Esophagus squamous epithelium (tissue), 5 donors: ENCODE measurements at places on chromosomes 1 and 21. TPM values are rescaled to one million over a fixed set of nuclear protein-coding genes. Genes with fewer than 3 reads are reported as not detected.

DNA sequence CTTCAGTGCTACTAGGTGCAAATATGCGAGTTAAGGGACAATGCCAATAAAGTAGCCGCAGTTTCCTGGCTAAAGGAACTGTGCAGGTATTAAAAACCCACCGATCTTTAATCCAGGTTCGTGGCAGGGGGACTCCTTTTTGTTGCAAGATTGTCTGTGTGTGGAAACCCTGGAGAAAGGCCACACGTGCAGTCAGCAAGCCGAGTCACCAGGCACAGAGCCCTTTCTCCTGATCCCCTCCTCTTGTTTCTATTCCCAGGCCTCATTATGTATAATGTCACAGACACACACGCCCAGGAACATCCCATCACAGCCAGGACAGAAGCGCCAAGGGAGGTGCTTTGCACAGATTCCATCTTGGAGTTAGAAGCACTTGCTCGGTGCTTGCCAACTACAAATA is 528.9 kb downstream of the KIF26B start:
- no peaks in the 10 kb centered on the region for H3K27me3 ChIP-seq
- H3K4me1 ChIP-seq: no peaks in the 10 kb centered on the region
- DNase-seq: no peak
- H3K36me3 ChIP-seq: no peaks in the 10 kb centered on the region
- H3K27ac ChIP-seq: no peak overlapping the region

DNA sequence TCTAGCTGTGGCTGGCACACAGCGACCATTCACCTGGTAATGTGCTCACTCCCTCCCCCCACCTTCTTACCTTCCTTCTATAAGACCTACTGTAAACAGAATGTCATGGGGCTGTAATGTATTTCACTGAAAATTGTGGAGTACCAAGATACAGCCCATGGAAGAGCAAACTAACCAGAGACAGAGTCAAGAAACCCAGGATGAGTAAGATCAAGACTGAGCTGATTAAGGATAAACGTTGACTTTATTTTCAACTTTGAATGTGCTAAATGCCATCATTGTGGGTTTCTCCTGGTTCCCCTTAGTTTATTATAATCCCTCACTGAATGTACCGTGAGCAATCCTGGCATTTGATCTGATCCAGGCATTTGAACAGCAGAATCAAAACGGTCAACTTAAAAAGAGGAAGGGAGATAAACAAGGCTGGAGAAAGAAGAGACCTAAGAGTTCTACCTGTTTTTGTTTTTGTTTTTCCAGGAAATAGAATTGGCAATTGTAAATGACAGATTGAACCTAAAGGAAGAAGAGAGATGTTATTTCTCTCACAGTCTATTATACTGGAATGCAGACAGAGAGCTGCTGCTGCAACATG is 16.1 kb upstream of the ATP1B1 start:
- H3K27ac ChIP-seq: no peak overlapping the region
- DNase-seq: no peak
- H3K36me3 ChIP-seq: no peaks in the 10 kb centered on the region
- peaks cover 7% of the 10 kb centered on the region for H3K4me1 ChIP-seq

DNA sequence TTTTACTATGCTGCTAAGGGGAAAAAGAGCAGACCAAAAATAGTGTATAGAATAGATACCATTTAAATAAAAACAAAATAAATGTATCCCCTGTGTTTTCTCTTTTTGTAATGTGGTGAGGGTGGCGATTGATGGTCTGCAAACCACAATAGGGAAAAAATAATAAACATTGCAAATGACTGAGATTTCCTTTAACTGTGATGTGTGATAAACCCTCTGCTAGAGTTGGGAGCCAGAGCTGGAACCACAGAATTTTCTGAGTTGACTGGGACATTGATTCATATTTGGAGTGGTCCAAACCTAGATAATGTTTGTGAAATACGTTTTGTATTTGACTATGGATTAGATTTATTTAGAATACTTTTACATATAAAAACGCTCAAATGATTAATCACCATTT is 70.6 kb upstream of the PTGFR start:
- no peaks in the 10 kb centered on the region for H3K27me3 ChIP-seq
- H3K36me3 ChIP-seq: no peaks in the 10 kb centered on the region
- H3K27ac ChIP-seq: no peak overlapping the region
- DNase-seq: no peak

- H3K27ac ChIP-seq: no peak within 1 kb of the TSS
- H3K4me3 ChIP-seq: no peak within 1 kb of the TSS
- no peaks in the 10 kb centered on the region for H3K4me1 ChIP-seq
- H3K36me3 ChIP-seq: no peaks in the 10 kb centered on the region
These were observed at the start of gene OR2T4 for GRCh38 chr1:248361121-248361715. Gene OR2T4 (plus strand): TSS chr1:248361665. CDS start chr1:248361665, 0 bp downstream.

DNA sequence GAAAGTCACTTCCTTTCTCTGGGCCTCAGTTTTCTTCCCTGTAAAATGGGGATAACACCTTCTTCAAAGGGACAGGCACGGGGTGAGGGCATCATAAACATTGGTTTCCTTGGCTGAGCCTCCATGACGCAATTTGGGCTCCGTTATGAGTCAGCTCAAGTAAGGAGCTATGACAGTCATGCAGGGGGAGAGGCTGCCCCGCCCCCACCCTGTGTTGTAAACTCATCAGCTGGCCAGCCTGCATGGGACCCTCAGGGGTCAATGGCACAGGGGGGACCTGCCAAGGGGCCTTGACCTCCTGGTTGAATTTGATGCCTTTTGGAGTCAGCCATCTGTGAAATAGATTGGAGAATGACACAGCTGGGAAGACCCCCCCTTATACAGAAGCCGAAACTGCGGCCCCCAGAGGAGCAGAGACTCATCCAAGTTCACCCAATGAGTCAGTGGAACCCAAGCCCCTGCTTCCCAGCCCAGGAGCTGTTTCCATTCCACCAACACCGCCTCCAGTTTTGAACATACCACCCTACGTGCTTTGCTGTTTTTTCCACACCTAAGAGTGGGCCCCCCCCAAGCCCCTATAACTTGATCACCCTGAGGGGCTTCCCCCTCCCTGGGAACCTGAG is 36.8 kb upstream of the RUNX3 start:
- no peaks in the 10 kb centered on the region for H3K27me3 ChIP-seq
- no peaks in the 10 kb centered on the region for H3K4me1 ChIP-seq
- H3K36me3 ChIP-seq: no peaks in the 10 kb centered on the region
- H3K27ac ChIP-seq: no peak overlapping the region

The FMO4 gene
- 9.1 TPM for total RNA-seq

The DPT gene
- total RNA-seq: 0.34 TPM
